ENCODE measurements at places on chromosomes 12 and 14. TPM values are rescaled to one million over a fixed set of nuclear protein-coding genes. Genes with fewer than 3 reads are reported as not detected.

SIX6 gene
- not detected for total RNA-seq

WNT1 gene
- not detected for total RNA-seq

OR4E2 gene
- not detected for total RNA-seq

ASB2 gene
- 4.1 TPM for total RNA-seq

SYNE3 gene
- 0.21 TPM for total RNA-seq

NUP37 gene
- 74.8 TPM for total RNA-seq

NT5DC3 gene
- 9.9 TPM for total RNA-seq

C12orf54 gene
- total RNA-seq, result not detected

TAS2R10 gene
- total RNA-seq, result not detected
